ENCODE measurements at places on chromosomes 6 and 20.

GRCh38 chr20:925516-925915 lies 9.4 kb upstream of the ANGPT4 start:
- no peak for DNase-seq

DNA sequence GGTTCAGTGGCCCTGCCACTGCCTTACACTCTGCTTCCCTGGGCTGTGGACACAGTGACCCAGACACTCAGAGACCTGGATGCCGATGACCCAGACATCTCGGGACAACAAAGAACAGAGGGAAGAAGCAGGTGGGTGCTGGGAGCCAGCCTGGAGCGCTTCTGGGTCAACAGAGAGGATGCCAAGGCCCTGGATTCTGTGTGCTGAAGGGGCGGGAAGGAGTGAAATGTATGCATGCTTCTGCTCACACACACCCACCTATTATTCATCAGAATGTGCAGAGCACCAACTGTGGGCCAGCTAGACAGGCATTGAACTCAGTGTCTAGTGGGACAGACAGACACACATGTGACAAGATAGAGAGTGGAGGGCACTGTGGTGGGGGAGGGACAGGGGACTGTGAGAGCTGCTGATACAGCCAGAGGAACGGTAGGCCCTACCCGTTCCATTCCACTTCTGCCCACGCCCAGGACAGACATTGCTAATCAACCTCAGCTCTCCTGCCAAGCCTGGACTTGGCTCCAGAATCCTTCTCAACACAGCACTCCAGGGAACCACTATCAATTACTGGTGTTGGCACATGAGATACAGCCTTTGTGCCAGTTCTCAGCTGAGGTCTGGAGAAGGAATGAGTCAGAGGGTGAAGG lies 20.2 kb downstream of the KCNK15 start:
- no peak for DNase-seq

- no peak for DNase-seq
These were observed 102.4 kb downstream of the COL12A1 start for GRCh38 chr6:75103431-75103830.

GRCh38 chr6:138196122-138196738 lies 22.1 kb downstream of the PBOV1 start:
- no peak for DNase-seq

DNA sequence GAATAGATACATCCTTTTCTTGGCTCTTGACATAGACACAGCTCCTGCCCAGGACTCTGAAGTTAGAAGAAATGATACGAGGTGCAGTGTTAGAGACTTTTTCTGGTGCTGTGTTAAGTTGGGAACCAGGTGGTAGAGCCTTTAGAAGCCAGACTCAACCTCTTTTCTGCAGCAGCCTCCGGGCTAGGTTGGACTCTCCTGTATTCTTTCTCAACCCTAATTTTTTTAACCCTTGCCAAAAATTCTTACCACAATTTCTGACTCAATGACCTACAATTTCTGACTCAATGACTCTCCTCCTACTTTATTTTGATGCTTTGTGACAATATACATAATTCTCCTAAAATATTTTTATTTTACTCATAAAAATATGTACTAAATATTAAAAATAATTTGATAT lies 127.4 kb upstream of the PRL start:
- no peak for DNase-seq

Data from stimulated activated CD4-positive, alpha-beta T cell treated with anti-CD3 and anti-CD28 coated beads, Interleukin-4, amount 100 ng/mL, for 1 hour (primary cell).